ENCODE measurements at places on chromosomes 6 and 20.

GRCh38 chr20:32571566-32571965 is 13.6 kb downstream of the NOL4L start:
- DNase-seq: no peak

DNA sequence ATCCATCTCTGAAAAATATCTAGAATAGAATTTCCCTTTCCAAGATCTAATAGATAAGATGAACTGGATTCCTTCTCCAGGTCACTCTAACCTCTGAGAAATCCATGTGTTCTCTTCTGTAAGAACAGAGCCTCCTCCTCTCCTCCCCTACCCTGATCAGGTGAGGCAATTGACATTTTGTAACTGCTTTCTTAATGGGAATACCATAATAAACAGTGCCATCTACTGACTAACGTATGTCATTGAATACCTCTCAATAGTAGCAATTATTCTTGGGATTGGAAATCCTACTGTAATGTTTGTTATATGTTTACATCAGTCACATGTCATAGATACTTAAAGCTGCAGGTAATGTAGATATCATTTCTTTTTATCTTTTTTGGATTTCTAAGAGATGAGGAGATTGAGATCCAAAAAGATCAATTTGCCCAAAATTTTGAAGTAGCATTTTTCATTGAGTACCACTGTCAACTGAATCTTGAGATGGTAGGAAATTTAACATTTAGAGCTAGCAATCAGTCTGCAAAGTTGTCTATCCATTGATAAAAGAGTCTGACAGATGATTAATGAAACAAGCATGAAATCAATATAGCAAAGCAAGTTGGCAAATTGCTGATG is 365.8 kb upstream of the HSF2 start:
- DNase-seq: peak; percentile 58

DNA sequence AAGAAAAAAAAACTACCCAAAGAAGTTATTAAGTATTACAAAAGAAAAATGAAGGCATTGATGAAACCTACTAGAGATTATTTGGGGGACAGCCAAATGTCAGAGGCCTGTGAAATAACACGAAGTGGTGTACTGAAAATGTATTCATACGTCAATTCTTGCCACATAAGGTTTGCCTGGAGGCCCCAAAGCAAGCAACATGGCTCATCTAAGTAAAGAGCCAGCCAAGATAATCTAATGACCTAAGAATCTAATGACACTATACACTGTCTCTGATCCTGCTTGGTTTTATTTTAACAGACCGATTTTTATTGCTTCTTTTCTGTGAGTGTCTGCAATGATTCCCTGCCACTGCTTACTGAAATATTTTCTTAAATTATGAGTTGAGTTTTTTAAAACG is 34.7 kb downstream of the FILIP1 start:
- DNase-seq: no peak

DNA sequence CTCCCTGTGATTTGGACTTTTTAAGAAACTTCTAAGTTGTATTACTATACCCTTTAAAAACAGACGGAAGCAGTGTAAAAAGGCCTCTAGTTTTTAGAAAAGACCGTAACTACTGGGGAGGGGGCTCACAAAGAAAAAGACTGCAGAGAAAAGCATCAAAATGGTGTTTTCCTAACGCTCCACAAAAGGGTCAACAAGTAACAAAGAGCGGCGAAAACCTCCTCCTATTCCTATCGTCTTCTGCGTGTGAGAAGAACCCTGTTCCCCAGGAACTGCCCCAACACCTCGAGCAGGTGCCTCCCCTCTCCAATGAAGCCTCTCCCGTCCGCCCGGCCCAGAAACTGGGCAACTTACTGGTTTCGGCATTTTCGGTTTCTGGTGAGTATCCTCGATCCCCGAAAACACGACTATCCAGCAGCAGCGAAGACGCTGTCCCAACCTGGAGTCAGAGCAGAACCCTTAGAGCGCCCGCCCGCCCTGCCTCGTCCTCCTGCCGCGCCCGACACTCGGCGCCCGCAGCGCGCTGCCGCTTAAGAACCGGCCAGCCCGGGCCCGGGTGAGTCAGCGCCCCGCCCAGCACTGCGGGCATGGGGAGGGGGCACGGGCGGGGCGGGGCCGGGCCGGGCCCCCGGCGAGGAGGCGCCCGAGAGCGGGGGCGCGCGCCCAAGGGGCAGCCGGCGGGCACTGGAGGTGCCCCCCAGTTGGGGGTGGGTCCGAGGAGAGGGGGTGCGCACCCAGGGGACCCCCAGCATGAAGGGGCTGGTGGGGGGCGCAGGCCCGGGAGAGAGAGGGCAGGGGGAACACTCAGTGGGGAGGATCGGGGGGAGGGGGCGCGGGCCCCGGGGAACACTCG is 1.2 kb downstream of the EZR start:
- DNase-seq: peak; percentile 93

- no peak for DNase-seq
These were observed 10.7 kb upstream of the MUC21 start for GRCh38 chr6:30972816-30973215.

DNA sequence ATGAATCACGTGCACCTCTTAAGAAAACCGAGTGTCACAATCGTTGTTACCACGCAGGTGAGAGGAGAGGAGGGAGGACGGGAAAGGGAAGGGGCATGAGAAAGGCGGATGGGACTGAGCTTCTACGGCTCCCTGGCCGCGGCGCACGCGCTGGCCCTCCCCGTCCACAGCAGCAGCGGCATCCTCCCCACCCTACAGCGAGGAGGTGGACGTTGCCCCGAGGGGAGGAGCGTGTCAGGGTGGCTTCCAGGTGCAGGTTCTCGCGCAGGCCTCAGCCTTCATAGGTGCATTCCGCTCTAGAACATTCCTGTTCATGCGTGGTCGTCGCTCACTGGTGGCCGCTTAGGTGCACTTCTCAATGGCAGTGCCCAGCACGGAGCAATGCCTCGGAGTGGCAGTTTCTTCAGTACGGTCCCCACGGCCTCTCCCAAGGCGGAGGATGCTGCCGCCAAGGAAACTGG is 29.7 kb upstream of the AFDN start:
- DNase-seq: no peak

- no peak for DNase-seq
These were observed 197.8 kb downstream of the TFAP2B start for GRCh38 chr6:51016489-51016888.

- peak; percentile 53 for DNase-seq
These were observed 31.4 kb downstream of the TFAP2A start for GRCh38 chr6:10383331-10384090.

GRCh38 chr6:36276581-36277536 is 7.0 kb downstream of the PNPLA1 start:
- DNase-seq: no peak

- peak; percentile 56 for DNase-seq
These were observed 504 bp downstream of the VPS16 start for GRCh38 chr20:2840967-2841531.

GRCh38 chr6:14889611-14890593 is 356.0 kb upstream of the JARID2 start:
- peak; percentile 57 for DNase-seq

GRCh38 chr6:85685713-85686112 is 43.0 kb upstream of the SYNCRIP start:
- no peak for DNase-seq

- peak; percentile 86 for DNase-seq
These were observed 14.1 kb upstream of the CPNE5 start for GRCh38 chr6:36853325-36853724.

- no peak for DNase-seq
These were observed 482.0 kb upstream of the CHD6 start for GRCh38 chr20:42100137-42100704.

- no peak for DNase-seq
These were observed 185.1 kb upstream of the HDDC2 start for GRCh38 chr6:125486881-125487280.

GRCh38 chr6:38034274-38034914 is 214.9 kb downstream of the ZFAND3 start:
- peak; percentile 20 for DNase-seq

- DNase-seq: no peak
These were observed 32.9 kb upstream of the ID1 start for GRCh38 chr20:31572042-31572700.

GRCh38 chr6:47917202-47917601 is 135.4 kb downstream of the OPN5 start:
- DNase-seq: no peak

- DNase-seq: no peak
These were observed 268.2 kb downstream of the PHACTR1 start for GRCh38 chr6:12984776-12985175.

DNA sequence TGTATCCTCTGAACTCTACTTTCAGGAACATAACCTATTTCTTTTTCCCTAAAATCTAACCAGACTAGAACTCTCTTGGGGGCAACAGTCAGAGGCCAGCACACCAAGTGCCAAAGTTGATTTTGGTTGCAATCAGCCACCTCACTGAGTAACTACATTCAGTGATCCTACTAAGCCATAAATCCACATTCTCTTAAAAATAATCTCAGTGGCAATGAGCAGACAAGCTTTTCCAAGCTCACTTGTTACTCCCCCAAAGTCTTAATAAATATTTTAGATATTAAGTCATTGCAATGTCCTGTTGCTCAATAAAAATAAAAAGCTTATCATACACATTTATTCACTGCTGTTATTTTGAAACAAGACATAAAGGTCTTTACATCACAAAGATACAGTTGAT is 9.8 kb downstream of the RGS17 start:
- DNase-seq: no peak

- no peak for DNase-seq
These were observed 360.6 kb upstream of the MAP3K7 start for GRCh38 chr6:90947184-90948064.

DNA sequence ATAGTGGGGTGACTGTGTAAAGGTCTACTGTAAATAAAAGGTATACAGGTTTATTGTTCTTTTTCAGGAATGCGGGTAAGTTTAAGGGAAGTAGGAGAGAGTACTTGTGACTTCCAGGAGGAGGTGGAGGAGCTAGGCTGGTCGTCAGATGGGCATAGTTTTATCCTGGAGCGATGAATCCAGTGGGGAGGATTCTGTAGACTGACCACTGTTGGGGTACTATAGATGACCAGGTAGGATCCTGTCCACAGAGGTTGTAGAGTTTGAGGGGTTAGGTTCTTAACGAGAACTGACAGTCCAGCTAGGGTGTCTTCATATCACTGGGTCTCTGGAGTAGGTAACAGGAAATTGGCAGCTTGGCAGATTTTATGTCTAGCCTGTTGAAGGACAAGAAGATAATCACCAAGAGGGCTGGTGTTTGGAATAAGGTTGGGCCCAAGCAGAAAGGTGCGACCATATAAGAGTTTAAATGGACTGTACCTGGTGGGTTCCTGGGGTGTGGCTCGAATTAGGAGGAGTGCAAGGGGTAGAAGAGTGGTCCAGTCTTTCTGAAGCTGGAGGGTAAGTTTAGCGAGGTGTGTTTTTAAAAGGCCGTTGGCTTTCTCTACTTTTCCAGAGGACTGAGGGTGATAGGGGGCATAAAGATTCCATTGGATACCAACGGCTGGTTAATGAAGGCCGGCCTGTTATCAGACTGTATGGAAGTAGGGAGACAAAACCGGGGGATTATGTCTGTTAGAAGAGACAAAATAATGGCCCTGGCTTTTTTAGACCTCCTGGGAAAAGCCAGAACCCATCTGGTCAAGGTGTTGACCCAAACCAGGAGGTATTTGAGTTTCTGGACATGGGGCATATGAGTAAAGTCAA is 751.3 kb upstream of the ADGRB3 start:
- no peak for DNase-seq

DNA sequence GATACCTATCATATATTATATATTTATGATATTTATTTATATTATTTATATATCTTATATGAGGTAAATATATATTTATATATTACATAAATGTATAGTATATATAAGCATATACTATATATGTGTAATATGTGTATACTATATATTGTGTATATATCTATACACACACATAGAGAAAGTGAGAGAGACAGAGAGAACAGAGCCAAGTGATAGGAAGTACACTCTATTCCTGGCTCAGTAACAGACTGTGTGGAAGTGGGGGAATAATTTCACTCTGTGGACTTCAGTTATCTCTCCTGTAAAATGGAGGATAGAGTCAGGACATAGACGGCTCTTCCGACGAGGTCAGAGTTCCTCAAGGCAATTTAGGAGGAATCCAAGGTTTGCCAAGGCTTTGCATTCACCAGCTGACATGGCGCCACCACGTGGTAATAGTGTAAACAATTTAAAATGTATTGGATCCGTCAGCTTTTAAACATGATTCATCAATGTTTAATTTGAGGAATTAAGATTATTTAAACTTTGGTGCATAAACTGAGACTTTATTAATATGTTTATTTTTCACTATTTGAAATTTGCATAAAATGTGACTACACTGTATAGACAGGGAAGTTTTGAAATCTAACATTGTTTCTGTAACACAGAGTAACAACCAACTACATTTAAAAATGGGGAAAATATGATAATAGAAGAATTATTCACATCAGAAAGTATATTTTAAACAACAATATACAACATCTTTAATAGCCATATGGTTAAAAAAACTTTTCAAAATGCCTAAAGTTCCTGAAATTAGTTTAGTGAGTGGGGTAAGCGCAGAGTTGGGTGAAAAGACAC is 75.4 kb upstream of the TMEM244 start:
- DNase-seq: peak; percentile 88

GRCh38 chr20:16846006-16846405 is 97.8 kb downstream of the OTOR start:
- no peak for DNase-seq

DNA sequence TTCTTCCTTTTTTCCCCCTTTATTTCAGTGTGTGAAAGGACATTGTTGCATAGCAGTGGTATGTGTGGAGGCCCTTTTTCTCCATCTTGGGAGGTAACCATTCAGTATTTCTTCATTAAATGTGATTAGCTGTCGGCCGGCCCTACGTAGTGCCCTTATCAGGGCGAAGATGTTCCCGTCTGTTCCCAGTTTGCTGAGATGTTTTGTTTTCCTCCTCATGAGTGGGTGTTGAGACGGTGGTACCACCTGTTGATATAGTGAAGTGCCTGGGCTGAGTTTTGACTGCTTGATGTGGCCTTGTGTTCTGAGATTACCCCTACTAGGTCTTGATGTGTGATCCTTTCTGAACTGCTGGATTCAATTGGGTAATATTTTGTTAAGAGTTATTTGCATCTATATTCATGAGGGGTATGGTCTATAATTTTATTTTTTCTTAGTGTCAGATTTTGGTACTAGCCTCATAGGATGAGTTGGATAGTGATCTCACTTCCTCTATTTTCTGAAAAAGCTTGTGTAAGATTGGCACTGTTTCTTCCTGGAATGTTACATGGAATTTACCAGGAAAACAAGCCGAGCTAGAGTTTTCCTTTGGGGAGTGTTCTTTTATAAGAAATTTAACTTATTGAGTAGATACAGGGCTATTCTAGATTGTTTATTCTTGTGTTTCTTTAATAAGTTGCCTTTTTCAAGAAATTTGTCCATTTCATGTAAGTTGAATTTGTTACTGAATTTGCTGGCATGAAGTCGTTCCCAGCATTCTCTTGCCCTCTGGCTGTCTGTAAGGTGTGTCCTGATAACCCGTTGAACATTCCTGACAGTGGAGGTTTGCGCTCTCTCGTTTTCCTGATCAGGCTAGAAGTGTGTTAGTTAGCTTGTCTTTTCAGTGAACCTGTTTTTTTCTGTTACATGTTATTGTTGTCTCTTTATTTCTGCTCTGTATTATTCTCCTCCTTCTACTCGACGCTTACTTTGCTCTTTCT is 4.3 kb downstream of the MTG2 start:
- DNase-seq: peak; percentile 36

Measured in suppressor macrophage treated with lipopolysaccharide for 1 hour (primary cell).